ENCODE measurements at places on chromosomes 4 and X.

DNA sequence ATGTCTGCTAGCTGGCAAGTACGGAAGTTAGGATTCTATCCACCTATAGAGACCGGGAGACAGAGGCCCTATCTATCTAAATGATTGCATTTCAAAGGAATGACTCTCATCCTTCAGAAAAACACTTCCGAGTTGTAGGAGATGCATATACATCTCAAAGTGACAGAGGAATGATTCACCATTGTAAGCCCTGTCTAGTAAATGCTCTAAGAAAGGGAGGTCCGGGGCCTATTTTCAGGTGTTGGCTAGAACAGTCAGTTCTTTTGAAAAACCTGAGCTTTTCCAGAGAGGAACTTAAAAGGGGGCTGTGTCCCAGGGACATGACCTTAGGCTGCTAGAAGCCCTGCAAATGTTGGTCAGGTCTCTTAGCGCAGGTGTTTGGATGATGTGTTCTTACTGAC lies 262.9 kb upstream of the IL1RAPL1 start:
- no peak for DNase-seq

- DNase-seq: no peak
These were observed 19.6 kb downstream of the CYP2U1 start for GRCh38 chr4:107950746-107951540.

DNA sequence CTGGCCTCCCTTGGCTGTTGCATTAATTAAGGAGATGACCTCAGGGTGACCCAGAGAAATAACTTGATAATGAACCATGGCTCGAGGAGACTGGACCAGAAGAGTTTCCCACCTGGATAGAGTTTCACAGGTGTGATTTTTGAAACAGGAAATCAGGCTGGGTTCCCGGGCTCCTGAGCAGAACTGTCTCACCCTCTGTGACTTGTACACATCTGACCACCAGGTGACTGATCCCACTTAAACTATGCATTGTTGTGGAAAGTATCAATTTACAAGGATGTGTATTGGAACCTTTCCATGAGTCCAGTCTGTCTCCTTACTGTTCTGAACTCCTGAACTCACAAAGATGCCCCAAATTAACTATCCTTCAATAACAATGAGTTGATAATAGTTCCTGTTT lies 220.3 kb downstream of the PTTG2 start:
- DNase-seq: no peak

- no peak for DNase-seq
These were observed 328.6 kb downstream of the ARHGAP10 start for GRCh38 chr4:148060264-148061140.

DNA sequence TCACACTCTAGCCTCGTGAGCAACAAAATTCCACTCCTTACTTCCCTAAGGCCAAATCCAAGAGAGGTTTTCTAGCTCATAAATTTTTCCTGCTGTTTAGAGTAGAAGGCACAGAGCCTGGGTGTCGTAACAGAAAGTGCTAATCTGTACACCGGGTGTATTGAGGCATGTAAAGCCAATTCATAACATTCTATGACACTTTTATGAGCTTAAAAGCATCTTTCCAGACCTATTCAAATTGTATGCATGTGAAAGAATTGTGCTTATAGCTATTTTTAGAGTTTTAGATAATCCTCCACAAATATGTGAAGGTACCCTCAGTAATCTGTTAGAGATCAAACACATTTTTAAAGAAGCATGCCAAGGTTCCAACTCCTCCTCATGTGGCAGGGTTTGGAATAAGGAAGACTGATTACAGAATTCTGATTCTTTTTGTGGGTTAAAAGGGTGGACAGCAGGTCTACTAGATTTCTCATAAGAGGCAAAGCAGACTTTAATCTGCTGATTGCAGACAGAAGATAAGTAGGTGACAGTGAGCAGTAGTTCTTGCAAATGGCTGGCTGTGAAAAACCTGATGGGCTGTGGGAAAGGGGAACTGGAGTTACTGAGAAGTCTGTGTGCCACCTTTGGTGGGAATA lies 25.5 kb upstream of the LRCH2 start:
- no peak for DNase-seq

- no peak for DNase-seq
These were observed 36.4 kb downstream of the DHX15 start for GRCh38 chr4:24547979-24548378.

DNA sequence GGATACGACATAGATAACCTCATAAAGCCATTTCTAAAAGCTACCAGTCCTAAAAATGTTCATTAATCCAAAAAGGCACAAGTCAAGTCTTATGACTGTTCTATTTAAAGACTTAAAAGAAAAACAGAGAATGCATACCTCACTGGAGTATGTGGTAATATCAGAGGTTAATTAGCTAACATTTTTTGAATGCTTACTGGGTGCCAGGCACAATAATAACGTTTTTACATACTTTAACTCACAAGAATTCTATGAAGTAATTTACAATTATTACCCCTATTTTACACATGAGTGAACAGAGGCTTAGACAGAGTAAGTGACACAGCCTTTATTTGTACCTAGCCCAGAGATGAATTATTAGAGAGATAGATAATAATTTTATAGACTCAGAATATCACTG lies 207.5 kb downstream of the PDGFC start:
- DNase-seq: no peak

DNA sequence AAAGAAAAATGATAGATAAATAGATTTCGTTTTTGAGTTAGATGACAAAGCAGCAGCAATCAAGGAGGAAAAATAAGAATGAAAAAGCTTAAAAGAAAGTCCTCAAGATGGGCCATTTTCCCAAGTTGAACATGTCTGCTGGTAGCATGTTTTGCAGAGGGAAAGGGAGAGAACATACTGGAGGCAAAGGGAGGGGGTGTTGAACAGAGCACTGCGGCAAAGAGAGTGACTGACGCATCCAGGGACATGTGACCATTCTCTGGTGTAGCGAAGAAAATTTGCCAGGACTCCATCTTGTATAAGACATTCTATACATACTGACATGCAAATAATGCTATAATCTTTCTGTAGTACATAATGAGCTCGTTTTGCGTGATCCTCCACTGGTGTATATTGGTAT lies 1.2 kb downstream of the LINC00632 start:
- DNase-seq: no peak

- no peak for DNase-seq
These were observed 504.5 kb upstream of the FRG1 start for GRCh38 chr4:189436207-189436606.

GRCh38 chr4:113582737-113583136 lies 178.8 kb downstream of the CAMK2D start:
- DNase-seq: no peak

GRCh38 chr4:96342790-96343455 lies 503.0 kb downstream of the PDHA2 start:
- DNase-seq: no peak
